ENCODE measurements at places on chromosomes 1 and 21.

GRCh38 chr1:114986286-114986685 lies 43.3 kb upstream of the TSHB start:
- no peak for DNase-seq

GRCh38 chr1:181090641-181091126 lies 2.2 kb downstream of the IER5 start:
- DNase-seq, result peak; percentile 44

- DNase-seq, result no peak
Observed at GRCh38 chr1:164902491-164902890, 343.5 kb downstream of the PBX1 start.

GRCh38 chr1:181133969-181134418 lies 45.5 kb downstream of the IER5 start:
- no peak for DNase-seq

GRCh38 chr1:66332548-66332901 lies 201.4 kb upstream of the SGIP1 start:
- DNase-seq, result no peak

- no peak for DNase-seq
Observed at GRCh38 chr21:41403331-41403730, 22.7 kb upstream of the MX1 start.

DNA sequence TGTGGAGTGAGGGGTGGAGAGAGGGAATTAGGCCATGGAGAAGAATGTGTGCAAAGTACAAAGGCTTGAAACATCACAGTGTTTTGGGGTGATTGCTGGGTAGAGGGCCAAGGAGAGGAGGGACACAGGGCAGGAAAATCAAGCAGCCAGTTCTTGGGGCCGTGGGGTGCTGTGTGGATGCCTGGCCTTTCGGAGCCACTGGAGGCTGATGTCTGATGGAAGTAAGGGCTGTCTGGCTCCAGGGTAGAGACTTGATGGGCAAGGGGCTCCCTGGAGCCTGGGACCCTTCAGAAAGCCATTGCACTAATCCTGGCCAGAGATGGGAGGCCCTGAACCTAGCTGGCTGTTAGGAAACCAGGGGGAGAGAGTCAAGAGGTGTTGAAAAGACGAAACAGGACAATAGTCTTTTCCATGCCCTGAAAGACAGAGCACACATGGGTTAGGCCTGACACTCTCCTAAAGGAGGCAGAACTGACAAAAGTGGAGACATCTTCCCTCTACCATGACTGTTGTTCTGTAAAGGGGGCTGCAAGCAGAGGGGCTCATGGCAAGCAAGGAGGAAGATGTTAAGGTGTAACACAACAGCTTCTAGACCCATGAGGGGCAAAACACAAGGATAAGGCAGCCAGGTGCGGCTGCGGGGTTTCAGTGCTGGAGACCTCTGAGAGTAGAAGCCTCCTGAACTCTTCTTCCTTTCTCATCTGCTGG lies 21.0 kb downstream of the ATF3 start:
- no peak for DNase-seq

DNA sequence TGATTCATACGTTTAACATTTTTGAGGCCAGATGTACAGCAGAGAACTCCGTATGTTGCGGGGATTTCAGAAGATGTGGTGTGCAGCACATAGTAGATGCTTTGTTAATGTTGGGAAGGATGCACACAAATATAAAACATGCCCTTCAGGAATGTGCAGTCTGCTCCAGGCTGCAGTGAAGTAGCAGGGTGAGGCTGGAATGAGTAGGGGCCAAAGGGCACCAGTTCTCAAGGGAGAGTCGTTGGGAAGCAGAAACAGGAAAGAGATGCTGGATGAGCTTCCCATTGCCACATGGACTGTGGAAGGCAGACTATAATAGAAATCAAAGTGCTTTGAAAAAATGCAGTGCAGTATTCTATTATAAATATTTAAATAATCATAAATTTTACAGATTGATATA lies 126.9 kb downstream of the NOS1AP start:
- DNase-seq, result no peak

GRCh38 chr21:21712748-21713520 lies 714.7 kb downstream of the NCAM2 start:
- DNase-seq, result no peak

DNA sequence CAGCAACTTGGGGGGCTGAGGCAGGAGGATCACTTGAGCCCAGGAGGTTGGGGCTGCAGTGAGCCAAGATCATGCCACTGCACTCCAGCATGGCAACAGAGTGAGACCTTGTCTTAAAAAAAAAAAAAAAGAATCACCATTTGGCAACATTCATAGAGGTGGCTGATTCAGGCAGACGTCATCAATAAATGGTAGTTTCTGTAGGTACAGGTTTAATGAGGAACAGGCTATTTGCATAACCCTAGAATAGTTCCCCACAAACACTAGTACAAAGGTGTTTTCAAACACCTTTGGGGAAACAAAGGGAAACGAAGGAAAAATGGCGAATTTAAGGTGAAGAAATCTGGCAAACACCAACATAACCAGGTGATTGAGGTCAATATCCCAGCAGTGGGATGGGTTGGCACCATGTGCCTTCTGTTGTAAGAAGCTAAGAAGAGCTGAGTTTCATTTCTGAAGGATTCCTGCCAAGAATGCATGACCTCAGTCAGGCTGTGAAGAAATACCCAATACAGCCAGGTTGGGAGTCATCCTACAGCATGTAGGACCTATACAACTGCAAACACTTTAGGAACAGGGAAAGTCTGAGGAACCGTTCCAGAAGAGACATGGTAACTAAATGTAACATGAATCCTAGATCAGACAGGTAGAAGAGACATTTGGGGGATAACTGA lies 5.6 kb downstream of the LPAR3 start:
- DNase-seq, result no peak

GRCh38 chr1:115977499-115978258 lies 1.4 kb downstream of the SLC22A15 start:
- no peak for DNase-seq

DNA sequence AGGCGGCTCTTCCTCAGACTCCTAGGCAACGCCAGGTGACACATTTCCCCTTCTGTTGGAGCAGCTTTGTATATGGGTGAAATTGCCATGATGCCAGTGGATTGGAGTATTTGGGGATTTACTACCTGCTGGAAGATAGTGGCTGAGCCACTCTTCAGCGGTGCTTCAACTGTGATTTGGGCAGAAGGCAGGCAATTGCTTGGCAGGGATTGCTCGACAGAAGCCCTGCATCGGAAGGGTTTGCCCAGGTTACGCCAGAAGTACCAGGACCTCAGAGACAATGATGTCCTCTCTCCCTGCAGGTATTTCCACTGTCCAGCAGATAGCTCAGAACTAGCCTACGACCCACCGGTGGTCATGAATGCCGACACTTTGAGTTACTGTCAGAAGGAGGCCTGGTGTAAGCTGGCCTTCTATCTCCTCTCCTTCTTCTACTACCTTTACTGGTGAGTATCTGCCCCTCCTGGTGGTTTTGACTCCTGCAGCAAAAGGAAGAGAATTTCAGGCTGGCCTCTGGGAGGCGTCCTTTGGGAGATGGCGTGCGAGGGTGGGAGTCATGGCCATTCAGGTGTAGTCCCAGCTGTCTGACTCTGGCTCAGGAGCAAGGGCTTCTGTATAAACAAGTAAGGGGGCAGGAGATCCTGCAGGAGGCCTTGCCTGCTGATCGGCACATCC lies 118.3 kb downstream of the CNIH3 start:
- no peak for DNase-seq

GRCh38 chr1:93262645-93263044 lies 82.1 kb downstream of the CCDC18 start:
- DNase-seq, result no peak

GRCh38 chr1:32791881-32792280 lies 25.3 kb downstream of the YARS1 start:
- no peak for DNase-seq

DNA sequence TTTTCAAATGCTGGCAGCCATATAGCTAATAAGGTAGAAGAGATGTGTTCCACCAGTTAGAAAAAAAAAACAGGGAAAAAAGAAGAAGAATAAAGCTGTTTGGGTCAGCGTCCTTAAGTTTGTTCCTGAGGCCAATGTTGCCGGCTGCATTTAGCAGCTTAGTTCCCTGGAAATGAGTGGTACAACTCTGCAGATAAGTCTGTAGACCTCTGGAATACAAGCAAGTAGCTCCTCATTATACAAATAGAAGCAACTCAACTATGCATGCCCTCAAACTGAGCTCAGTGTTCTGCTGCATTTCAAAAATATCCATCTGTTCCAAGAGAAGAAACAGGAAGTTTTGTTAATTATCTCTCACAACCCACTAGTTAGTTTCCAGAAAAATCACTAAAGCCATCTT lies 181.2 kb upstream of the PKN2 start:
- DNase-seq, result no peak

GRCh38 chr1:89081005-89081404 lies 16.0 kb upstream of the GBP1 start:
- no peak for DNase-seq

DNA sequence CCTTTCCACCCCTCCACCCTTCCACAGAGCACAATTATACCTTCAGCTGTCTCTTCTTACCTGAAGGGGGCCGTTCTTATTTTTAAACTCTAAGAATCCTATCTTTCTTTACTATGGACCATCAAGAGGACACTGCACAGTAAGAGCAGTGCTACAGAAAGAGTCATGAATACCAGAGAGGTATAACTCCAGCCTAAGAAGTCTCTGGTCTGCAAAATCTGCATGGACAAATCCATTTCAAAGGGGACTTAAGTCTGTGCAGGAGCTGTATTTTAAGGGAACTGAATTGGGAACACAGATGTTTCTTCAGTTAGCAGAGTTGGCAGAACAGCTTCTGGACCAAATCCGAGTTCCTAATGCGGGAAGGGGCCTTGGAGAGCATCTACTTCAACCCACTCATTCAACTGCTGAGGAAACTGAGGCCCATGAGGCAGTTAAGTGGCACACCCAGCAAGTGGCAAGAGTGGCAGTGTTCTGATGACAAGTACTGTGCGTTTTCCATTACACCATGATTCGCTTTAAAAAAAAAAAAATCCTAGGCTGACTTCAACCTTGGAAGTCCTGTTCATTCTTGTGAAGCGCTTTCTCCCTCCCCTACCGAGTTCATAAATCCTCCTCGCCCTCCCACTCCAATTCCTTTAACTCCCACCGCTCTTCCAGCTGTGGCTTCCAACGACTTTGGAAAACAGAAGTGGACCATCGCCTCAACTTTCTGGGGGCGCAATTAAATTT lies 1.8 kb downstream of the PLPP3 start:
- no peak for DNase-seq

GRCh38 chr1:75672528-75673393 lies 51.7 kb upstream of the ACADM start:
- no peak for DNase-seq

DNA sequence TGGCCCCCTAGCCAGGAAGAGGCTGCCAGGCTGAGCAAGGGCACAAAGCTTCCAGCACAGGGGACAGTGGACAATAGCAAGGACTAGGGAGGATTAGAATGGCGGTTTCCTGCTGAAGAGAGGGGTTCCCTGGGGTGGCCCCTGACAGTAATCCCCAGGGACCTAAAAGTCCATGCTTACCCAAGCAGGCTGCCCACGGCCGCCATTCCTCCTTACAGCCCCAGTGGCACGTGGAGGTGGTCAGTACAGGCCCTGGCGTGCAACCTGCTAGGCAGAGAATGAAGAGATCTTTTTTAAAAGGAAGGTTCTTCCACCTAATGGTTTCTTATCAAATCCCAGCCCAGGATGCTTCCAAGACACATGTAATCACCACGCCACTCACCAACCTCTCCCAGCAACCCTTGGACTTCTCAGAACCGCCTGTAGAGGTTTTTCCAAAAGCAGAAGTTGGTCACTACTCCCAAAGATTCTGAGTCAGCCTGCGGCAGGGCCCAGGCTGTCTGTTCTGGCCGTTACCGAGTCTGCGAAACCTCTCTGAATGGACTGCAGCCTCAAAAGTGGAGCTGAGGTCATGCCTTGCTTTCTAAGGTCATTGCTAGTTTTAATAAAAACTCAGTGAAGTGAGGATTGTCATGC lies 926 bp downstream of the MRPL55 start:
- DNase-seq, result no peak

DNA sequence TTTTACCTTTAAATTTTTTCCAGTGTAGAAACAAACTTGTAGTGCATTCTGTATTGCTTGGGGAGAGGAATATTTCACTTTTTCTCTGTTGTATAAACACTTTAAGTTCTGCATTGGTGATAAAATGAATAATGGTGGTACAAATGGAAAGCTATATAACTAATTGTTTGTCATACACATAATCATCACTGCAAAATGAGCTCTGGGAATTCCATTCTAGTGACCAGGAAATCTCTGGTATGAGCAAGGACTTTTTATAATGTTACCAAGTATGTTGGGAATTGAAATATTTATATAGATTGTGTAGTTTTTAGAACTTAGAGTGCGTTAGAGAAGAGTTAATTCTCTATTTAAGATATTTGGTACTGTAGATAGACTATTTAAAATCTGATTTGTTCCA lies 5.0 kb upstream of the FMN2 start:
- DNase-seq, result no peak

GRCh38 chr1:180116964-180117763 lies 37.5 kb upstream of the QSOX1 start:
- no peak for DNase-seq

DNA sequence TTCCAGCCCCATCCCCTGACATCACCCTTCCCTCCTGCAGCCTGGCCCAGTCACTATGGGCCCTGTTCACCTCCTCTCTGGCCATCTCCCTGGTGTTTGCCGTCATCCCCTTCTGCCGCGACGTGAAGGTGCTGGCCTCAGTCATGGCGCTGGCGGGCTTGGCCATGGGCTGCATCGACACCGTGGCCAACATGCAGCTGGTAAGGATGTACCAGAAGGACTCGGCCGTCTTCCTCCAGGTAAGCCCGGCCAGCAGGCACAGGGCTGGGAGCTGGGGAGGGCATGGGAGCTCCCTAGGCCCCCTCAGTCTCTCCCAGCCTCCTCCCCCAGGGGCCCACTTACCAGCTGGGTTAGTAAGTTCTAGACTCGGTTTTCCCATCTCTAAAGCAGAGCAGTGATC lies 52.1 kb downstream of the ELK4 start:
- no peak for DNase-seq

- no peak for DNase-seq
Observed at GRCh38 chr1:200535605-200536004, 84.9 kb downstream of the KIF14 start.

GRCh38 chr1:199054694-199055093 lies 415.9 kb downstream of the PTPRC start:
- no peak for DNase-seq

- DNase-seq, result no peak
Observed at GRCh38 chr1:182110635-182111034, 49.1 kb upstream of the ZNF648 start.

DNA sequence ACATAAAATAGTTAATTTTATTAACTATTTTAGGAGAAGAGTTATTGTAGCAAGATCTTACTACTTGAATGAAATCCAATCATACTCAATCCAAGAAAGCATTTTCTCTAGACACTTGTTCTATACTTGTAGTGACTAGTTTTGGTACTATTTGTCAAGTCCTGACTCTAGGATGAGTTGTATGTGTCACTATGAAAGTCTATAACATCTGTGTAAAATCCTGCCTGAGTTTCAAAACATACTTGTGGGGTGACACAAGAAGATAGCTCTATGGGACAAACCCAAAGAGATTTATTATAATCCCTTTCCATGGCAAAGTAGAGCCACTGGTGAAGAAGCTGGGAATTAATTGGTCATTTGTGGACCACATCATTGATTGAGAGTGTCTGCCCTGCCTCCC lies 1042.2 kb upstream of the ADGRL4 start:
- DNase-seq, result no peak

GRCh38 chr1:196563768-196564167 lies 44.5 kb downstream of the KCNT2 start:
- no peak for DNase-seq

- DNase-seq, result no peak
Observed at GRCh38 chr1:9028921-9029705, 2.9 kb upstream of the SLC2A7 start.

Data from stimulated activated CD4-positive, alpha-beta T cell treated with anti-CD3 and anti-CD28 coated beads, Interleukin-4, amount 100 ng/mL, for 4 hours (primary cell).